ENCODE measurements at places on chromosomes 13 and 19.

DNA sequence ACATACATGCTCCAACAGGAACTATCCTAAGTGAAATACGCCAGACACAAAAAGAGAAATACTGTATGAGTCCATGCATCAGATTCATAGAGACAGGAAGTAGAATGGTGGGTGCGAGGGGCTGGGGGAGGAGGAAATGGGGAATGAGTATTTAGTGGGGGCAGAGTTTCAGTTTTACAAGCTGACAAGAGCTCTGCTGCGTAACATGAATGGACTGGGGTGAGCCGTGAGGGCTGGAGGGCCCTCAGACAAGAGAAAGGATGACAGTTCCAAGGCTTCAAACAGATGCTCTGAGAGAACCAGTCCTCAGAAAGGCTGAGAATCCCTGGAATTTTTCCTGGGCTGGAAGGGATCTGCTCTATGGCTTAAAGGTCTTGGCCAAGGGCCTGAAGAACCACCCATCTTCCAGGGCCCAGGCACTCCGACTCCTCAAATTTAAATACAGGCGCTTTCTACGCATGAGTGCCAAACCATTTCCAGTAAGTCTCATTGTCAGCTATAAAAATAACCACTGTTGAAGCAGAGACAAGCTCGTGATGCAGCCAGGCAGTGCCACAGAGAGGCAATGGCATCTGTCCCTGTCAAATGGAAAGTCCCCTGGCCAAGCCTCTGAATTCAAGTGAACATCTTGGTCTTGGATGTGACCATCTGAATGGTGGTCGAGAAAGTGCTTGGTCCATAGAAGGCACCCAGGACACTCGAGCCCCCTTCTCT, 17.5 kb downstream of the KLF2 start:
- H3K36me3 ChIP-seq, result no peaks in the 10 kb centered on the region
- H3K27ac ChIP-seq, result no peak overlapping the region
- no peak for DNase-seq
- H3K27me3 ChIP-seq, result no peaks in the 10 kb centered on the region

GRCh38 chr13:57128909-57129308, 11.8 kb upstream of the PRR20A start:
- H3K27ac ChIP-seq, result no peak overlapping the region
- H3K36me3 ChIP-seq, result no peaks in the 10 kb centered on the region
- no peak overlapping the region for H3K4me3 ChIP-seq
- no peak for DNase-seq

- H3K27me3 ChIP-seq, result peaks cover 56% of the 10 kb centered on the region
- no peaks in the 10 kb centered on the region for H3K36me3 ChIP-seq
- no peak within 1 kb of the TSS for H3K27ac ChIP-seq
- DNase-seq, result no peak
- H3K4me3 ChIP-seq, result peak within 1 kb of the TSS; percentile 51
These were observed at the start of gene SLC5A5 for GRCh38 chr19:17871878-17872250. SLC5A5 (plus strand) TSS chr19:17871945; CDS start chr19:17872320, 375 bp downstream.

GRCh38 chr19:7099597-7099921, 30.1 kb downstream of the ZNF557 start:
- H3K27me3 ChIP-seq, result peaks cover 3% of the 10 kb centered on the region
- no peak for DNase-seq
- peak overlapping the region; percentile 94 for H3K27ac ChIP-seq
- peaks cover 10% of the 10 kb centered on the region for H3K4me1 ChIP-seq

DNA sequence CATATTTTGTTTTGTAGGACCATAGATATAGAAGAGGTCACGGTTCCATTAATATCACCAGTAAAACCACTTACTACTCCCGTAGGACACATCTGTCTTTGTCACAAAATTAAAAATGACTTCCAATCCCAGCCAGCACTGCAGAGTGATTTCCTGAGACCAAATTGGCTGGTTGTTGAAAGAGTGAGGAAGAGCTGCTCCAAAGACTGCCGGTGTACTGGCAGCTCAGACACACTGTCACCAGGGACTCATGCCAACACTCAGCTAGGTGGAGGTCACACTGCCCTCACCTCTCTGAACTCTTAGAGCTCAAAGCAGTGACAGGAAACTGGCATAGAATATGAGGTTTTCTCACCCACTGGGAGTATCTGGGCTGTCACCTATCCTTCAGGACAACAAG, 52.1 kb downstream of the FLT1 start:
- H3K27me3 ChIP-seq, result peaks cover 23% of the 10 kb centered on the region
- no peak overlapping the region for H3K27ac ChIP-seq
- H3K4me3 ChIP-seq, result no peak overlapping the region
- H3K36me3 ChIP-seq, result no peaks in the 10 kb centered on the region
- no peaks in the 10 kb centered on the region for H3K4me1 ChIP-seq

DNA sequence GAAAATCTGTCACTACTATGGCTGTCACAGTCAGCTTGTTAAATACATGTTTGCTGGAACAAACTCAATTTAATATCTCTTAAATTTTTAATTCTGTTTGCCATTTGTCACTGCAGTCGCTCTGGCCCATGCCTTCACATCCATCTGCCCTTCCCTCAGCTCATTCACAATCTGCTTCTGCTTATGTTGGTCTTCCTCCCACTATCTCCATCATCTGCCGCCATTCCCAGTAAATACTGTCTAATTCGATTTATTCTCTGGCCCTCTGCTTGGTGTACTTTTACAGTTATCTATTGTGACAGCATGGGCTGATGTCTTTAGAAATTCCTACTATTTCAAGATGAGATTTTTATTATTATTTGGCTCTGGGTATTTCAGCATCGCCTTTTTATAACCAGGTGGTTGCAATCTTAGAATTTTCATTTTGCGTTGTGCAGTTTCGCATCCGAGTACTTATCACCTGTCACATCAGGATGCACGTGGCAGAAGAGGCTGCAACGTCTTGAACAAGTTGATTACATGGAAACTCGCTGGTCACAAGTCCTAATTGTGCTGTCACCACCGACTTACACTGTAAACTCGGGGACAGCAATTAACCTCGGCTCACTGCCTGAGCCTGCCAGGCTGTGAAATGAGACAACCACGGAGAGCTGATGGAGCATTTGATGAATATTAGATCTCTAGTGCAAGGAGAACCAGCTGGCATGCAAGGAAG, 158.4 kb downstream of the MYO16 start:
- no peaks in the 10 kb centered on the region for H3K27me3 ChIP-seq
- no peak overlapping the region for H3K27ac ChIP-seq
- no peaks in the 10 kb centered on the region for H3K4me1 ChIP-seq
- H3K36me3 ChIP-seq, result no peaks in the 10 kb centered on the region

DNA sequence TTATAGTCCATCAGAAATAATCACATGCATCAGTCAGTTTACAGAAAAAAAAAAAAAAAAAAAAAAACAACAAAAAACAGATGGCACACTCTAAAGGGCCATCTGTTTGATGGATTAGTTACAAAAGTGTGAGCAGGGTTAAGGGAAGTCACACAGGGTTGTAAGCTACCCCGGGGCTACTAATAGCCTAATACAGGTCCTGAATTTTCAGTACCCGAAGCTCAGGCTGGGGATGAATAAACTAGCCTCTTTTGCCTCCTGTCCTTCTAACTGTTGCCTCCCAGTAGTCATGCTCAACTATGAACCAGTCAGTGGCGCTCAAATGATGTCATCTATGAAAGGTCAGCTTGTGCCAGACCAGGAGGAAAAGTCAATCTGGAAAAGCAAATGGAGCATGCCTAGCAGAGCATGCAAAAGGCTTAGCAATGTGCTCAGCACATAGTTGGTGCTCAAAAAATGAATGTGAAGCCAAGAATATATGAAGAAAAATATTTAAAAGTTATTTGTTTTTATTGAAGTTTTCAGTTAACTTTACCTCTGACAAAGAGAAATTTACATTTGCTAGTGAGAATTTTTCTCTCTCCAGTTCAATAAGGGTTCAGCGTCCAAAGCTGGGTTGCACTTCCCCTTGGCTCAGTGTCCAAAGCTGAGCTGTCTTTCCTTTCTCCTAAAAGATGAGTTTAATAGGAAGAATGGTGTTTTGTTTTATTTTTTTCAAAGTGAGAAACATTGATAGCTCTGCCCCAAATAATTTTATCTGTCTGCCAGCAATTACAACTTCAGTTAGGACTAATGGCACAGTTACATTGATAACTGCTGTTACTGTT, 30.8 kb upstream of the LRCH1 start:
- peaks cover 35% of the 10 kb centered on the region for H3K4me1 ChIP-seq
- no peak overlapping the region for H3K27ac ChIP-seq
- H3K27me3 ChIP-seq, result peaks cover 5% of the 10 kb centered on the region
- DNase-seq, result no peak
- no peak overlapping the region for H3K4me3 ChIP-seq

GRCh38 chr19:6233827-6234511, 45.8 kb downstream of the MLLT1 start:
- no peak for DNase-seq
- H3K27ac ChIP-seq, result peak overlapping the region; percentile 30
- no peak overlapping the region for H3K4me3 ChIP-seq
- no peaks in the 10 kb centered on the region for H3K27me3 ChIP-seq
- peaks cover 14% of the 10 kb centered on the region for H3K36me3 ChIP-seq
- H3K4me1 ChIP-seq, result peaks cover 39% of the 10 kb centered on the region

GRCh38 chr13:24083722-24084421, 76.6 kb upstream of the SPATA13 start:
- no peak for DNase-seq
- peaks cover 4% of the 10 kb centered on the region for H3K27me3 ChIP-seq
- no peaks in the 10 kb centered on the region for H3K36me3 ChIP-seq
- peak overlapping the region; percentile 2 for H3K4me3 ChIP-seq
- peak overlapping the region; percentile 5 for H3K27ac ChIP-seq

GRCh38 chr13:79448413-79448812, 32.5 kb upstream of the NDFIP2 start:
- DNase-seq, result no peak
- H3K27ac ChIP-seq, result no peak overlapping the region
- H3K36me3 ChIP-seq, result no peaks in the 10 kb centered on the region
- no peaks in the 10 kb centered on the region for H3K4me1 ChIP-seq
- no peaks in the 10 kb centered on the region for H3K27me3 ChIP-seq

GRCh38 chr13:66237411-66238062, 992.6 kb downstream of the PCDH9 start:
- H3K4me3 ChIP-seq, result no peak overlapping the region
- no peak overlapping the region for H3K27ac ChIP-seq
- no peak for DNase-seq
- H3K4me1 ChIP-seq, result peaks cover under 1% of the 10 kb centered on the region
- H3K36me3 ChIP-seq, result peaks cover 3% of the 10 kb centered on the region

DNA sequence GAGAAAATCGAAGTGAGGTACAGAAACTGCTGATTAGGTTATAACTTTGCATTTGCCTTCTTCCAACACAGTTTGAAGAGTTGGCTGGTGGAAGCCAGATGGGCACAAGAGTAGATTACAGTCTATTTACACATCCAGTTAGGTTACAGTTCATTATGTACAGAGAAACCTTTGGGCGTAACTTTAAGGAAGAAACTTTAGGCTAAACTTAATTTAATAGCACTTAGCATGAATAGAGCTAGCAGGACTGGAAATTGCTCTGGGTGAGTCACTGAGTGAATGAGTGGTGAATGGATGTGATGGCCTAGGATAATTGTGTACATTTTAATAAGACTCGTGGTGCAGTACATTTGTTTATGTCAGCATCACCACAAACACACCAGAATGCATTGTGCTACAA, 62.9 kb upstream of the KLHL1 start:
- no peak for DNase-seq
- no peaks in the 10 kb centered on the region for H3K4me1 ChIP-seq
- no peaks in the 10 kb centered on the region for H3K36me3 ChIP-seq
- H3K27me3 ChIP-seq, result no peaks in the 10 kb centered on the region

DNA sequence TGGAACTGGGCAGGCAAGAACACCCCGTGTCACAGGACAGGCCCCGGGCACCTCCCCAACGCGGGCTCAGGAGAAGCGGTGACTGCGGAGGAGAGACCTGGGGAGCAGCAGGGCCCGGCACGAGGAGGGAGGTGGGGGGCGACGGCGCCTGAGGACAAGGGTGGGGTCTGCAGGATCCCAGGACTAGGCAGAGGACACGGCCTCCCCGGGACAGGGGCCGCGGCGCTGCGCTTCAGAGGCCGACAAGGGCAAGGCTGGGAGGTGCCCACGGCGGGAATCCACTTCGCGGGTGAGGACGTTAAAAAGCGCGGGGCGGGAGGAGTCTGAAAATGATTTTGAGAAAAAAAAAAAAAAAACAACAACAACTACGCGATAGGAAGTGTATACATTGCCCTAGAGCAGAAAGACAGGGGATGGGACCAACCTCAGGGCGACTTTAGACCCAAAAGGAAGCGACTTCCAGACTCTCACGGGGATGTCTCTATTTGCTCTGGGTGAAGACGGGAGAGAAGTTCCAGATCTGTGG, 44.9 kb downstream of the ZNF611 start:
- peak overlapping the region; percentile 98 for H3K4me3 ChIP-seq
- peak overlapping the region; percentile 97 for H3K27ac ChIP-seq
- H3K36me3 ChIP-seq, result peaks cover 17% of the 10 kb centered on the region
- peaks cover 30% of the 10 kb centered on the region for H3K4me1 ChIP-seq

DNA sequence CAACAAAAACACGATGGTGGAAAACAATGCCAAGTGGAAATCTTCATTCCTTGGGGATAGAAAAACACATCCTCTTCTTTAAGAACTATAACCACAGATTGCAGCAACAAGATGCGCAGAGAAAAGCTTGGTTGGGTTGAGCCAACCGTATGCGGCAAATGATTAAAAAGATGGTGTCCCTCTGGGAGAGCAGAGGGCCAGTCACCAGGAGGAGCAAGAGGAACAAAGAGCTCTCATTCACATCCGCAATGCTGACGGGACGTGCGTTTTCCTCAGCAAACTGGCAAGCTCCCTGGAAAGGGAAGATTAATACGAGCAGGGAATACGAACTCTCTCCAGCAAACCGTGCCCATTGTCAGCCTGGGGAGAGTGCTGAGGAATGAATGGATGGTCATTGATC, 141.6 kb downstream of the KATNAL1 start:
- DNase-seq, result no peak
- peaks cover 34% of the 10 kb centered on the region for H3K27me3 ChIP-seq
- no peaks in the 10 kb centered on the region for H3K36me3 ChIP-seq
- H3K4me3 ChIP-seq, result no peak overlapping the region
- no peak overlapping the region for H3K27ac ChIP-seq

GRCh38 chr13:44278166-44278565, 95.5 kb upstream of the SERP2 start:
- no peak overlapping the region for H3K27ac ChIP-seq
- H3K4me1 ChIP-seq, result peaks cover 9% of the 10 kb centered on the region
- no peak overlapping the region for H3K4me3 ChIP-seq
- no peak for DNase-seq

DNA sequence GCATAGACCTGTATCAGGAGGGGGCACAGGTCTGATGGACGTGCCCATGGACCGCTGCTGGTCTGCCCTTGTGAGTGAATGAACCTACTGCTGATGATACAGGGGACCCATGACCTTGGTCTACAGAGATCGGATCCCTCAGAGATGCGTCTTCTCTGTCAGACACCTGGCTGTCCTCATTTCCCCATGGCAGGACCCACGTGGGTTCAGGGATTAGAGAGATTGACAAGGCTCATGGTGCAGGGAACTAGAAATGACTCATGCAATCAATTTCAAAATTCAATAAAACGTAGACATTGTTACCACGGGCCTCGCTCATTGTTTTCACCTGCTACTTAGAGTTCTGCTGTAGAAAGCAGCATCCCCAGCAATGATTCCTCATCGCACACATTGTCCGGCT, 962 bp upstream of the TPRX1 start:
- no peaks in the 10 kb centered on the region for H3K4me1 ChIP-seq
- no peak for DNase-seq
- no peaks in the 10 kb centered on the region for H3K27me3 ChIP-seq

GRCh38 chr19:19074196-19074882, 10.5 kb downstream of the SLC25A42 start:
- H3K4me3 ChIP-seq, result no peak overlapping the region
- H3K27ac ChIP-seq, result no peak overlapping the region

GRCh38 chr19:16473875-16474392, 2.2 kb upstream of the EPS15L1 start:
- H3K27ac ChIP-seq, result no peak overlapping the region
- H3K4me3 ChIP-seq, result no peak overlapping the region
- H3K27me3 ChIP-seq, result no peaks in the 10 kb centered on the region
- DNase-seq, result no peak

- no peak overlapping the region for H3K27ac ChIP-seq
- peaks cover 4% of the 10 kb centered on the region for H3K27me3 ChIP-seq
- H3K36me3 ChIP-seq, result no peaks in the 10 kb centered on the region
These were observed 254.2 kb downstream of the ITGBL1 start for GRCh38 chr13:101706651-101707050.

All from type B pancreatic cell (in vitro differentiated cells).